D341Med (cell line): ENCODE measurements at places on chromosomes 2 and 18.

DNA sequence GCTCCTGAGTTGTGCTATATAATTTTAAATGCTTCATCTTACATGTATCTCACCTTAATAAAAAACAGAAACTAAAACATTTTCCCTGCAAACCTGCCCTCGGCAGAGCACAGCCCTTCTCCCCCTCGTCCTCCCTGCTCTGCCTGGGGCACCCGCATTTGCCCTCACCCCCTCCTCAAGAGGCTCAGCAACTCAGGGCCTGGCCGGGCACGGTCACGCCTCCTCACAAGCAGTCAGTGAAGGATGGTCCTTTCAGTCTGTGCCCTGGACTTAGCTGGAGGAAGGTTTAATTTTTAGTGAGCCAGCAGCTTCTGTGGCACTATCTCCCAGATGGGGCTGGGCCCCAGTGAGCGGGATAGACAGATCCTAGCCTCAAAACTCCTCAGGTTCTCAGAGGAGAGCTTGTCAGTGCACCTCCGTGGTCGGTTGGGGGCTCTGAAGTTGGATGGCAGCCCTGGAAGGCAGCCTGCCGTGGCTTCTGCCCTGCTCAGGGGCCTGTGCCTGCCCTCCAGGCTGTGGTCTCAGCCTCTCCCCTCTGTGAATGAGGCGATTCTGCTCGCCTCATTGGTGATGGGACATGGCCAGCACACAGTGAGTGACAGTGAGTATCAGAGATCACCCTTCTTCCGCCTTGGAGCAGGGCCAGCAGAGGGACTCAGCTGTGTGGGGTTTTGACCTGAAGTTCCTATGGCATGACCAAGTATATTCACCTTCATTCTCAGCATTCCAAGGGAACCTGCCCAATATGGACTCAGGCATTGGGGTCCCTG, 56.3 kb upstream of the AFF3 start:
- no peak for DNase-seq

- no peak for DNase-seq
These were observed 15.4 kb upstream of the FAM124B start for GRCh38 chr2:224417361-224417729.

- no peak for DNase-seq
These were observed 35.2 kb downstream of the HDLBP start for GRCh38 chr2:241280291-241280690.

DNA sequence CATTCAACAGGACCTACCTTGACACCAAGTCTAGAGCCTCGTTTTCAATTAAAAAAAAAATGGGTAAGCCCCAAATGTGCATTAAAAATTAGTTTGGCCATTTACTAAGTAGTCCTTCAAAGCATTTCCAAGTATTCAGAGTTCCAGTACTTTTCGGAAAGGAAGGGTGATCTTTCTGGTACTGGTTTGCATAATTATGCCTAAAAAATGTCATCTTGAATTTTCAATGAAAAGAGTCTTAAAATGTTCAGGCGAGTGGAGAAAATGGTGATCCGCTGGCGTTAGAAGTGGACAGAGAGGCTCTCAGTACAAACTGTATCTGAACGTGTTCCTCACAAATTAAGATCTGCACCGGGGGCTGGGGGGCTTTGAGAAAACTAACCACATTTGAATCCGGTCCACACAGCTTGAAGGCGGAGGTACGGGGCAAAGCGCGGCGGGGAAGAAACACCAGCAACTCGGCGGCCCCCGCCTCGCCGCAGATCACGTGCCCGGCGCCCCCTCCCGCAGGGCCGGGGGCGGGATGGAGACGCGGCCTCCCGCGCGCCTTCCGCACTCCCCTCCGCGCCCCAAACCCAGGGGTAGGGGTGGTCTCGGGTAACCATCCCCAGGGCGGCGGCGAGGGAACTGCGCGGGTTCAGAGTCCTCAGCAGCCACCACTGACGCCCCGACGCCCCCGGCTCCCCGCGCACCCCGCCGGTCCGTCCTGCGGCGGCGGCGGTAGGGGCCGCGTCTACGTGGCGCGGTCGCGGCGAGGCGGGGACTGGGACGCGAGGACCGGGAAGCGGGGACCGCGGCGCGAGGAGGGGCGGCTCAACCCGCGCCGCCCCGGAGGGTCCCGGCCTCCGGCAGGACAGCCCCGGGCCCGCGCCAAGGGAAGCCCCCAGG, 564 bp downstream of the LPIN2 start:
- peak; percentile 91 for DNase-seq

GRCh38 chr18:75496151-75496550, 68.6 kb upstream of the SMIM21 start:
- no peak for DNase-seq

DNA sequence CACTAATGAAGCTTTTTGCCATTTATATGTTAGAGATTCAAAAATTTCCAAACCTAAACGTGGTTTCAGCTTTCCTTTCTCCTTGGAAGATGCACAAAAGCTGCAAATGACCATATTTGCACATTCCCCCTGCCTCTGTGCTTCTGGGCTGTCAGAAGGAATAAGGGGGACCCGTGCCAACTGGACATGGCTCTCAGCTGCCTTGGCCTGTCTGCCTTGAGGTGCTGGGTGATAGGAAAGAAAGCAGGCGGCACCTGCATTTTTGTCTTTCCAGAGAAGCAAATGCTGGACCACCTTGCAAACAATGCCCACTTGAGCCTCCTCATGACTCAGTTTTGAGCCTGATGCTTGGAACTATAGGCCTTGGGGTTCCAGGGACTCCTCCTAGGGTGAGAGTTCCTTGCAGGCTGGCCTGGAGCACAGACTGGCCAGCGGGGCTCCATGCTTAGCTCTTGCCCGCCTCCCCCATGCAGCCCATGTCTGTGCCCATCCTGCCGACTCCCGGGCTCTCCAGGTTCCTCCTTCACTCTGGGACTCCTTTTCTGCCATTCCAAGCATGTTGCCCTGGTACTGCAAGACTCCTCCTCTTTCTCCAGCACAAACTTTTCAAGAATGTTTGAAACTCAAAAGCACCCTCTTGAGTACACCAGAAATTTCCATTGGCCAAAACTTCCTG, 109.0 kb upstream of the EPAS1 start:
- no peak for DNase-seq

DNA sequence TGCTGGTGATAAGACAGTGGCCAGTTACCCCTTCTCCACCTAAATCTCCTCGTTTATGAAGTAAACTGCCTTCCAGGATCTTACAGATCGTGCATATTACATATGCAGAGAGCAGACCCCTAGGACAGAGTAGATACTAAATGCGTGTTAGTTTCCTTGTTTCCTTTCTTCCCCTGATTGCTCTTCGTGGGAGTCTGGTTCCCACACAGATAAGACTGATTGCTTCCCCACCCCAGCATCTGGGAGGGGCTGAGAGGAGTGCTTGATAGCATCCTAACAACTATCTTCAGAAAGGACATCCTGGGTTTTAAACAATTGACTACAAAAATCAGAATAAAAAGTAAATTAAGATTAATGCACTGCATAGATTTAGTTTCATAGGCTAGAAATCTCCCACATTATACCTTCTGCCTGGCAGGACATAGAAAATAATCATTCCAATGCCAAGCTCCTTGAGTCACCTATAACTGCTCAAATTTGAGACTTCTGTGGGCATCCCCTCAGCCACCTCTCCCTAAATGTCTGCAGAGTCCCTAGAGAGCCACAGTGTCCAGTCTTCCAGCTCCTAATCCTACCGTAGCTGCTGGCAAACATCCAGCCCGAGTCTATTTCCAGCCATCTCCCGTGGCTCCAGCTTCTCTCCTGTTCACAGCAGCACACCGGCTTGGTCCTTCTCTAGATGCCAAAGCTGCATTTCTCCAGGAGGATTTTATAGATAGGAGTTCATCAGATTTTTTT, 128.3 kb downstream of the LRRC30 start:
- no peak for DNase-seq

GRCh38 chr2:216519154-216519762, 20.6 kb downstream of the RPL37A start:
- DNase-seq: peak; percentile 56

GRCh38 chr2:197782126-197782525, 3.0 kb downstream of the BOLL start:
- no peak for DNase-seq

- no peak for DNase-seq
These were observed 1132.8 kb downstream of the LRP1B start for GRCh38 chr2:140998017-140998416.

DNA sequence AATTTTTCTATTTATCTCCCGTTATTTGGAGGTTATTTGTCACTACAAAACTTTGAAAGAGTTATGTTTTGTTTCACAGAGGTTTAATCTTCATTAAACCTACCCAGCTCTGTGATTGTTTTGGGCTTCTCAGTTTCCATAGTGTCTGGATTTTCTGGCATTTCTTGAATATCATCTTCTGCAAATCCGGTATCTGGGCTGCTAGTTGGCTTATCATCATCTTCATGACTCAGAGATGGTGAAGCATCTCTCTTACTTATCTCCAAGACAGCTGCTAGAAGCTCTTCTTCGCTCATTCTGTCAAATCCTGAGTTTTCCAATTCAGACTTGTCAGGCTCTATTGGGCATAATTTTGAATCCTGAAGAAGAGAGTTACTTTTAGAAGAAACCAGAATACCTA, 55.6 kb downstream of the VIL1 start:
- no peak for DNase-seq

DNA sequence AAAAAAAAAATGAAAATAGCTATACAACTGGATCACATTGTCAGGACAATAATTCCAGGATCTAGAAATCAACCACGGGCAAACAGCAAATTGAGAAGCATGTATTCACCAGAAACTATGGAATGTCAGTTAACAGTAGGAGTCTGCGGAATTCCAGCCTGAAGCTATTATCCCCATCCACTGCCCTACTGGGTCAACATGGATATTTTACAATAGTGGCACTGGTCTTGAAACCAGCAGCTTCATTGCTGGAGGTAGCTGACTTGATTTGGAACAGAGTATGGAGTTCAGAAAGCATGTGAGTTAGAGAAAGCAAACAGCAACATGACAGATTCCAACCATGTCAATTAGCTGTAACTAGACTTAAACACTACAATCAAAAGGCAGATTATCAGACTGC, 55.7 kb upstream of the PDE1A start:
- DNase-seq: no peak
